ENCODE measurements at places on chromosomes 16 and 17. TPM values are rescaled to one million over a fixed set of nuclear protein-coding genes. Genes with fewer than 3 reads are reported as not detected.

DNA sequence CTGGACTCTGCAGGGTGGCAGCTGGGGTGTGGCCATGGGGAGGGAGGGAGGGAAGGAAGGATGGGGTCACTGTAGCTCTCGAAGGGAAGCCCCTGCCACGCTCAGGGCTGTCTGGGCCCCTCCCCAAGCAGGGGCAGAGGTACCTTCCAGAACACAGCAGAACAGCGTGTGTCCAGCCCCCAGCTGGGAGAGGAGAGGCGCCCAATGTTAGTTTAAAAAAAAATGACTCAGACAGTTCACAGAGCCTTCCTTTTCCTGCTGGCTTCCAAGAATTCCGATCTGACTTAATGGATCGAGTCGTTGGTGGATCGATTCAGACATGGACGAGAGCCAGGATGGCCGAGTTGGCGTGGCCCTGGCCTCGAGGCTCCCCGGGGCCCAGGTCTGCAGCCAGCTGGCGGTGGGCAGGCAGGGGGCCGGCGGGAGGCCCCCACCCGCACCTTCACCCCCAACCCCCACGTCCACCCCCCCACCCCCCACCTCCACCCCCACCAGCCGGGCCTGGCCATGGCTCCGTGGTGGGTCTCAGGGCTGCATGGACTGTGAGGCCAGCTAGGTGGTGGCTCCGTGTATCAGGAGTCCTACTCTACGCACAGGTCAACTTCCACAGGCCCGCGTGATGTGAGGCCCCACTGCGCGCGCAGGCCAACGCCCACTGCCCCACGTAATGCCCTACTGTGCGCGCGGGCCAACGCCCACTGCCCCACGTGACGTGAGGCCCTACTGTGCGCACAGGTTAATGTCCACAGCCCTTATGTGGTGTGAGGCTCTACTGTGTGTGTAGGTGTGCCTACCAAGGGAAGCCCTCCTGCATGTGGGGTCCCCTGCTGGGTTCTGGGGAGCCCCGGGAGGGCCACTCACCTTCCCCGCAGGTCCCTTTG lies 21.8 kb downstream of the CACNA1H start:
- H3K4me1 ChIP-seq = no peaks in the 10 kb centered on the region
- no peak overlapping the region for H3K4me3 ChIP-seq
- H3K27ac ChIP-seq = no peak overlapping the region
- DNase-seq = no peak

DNA sequence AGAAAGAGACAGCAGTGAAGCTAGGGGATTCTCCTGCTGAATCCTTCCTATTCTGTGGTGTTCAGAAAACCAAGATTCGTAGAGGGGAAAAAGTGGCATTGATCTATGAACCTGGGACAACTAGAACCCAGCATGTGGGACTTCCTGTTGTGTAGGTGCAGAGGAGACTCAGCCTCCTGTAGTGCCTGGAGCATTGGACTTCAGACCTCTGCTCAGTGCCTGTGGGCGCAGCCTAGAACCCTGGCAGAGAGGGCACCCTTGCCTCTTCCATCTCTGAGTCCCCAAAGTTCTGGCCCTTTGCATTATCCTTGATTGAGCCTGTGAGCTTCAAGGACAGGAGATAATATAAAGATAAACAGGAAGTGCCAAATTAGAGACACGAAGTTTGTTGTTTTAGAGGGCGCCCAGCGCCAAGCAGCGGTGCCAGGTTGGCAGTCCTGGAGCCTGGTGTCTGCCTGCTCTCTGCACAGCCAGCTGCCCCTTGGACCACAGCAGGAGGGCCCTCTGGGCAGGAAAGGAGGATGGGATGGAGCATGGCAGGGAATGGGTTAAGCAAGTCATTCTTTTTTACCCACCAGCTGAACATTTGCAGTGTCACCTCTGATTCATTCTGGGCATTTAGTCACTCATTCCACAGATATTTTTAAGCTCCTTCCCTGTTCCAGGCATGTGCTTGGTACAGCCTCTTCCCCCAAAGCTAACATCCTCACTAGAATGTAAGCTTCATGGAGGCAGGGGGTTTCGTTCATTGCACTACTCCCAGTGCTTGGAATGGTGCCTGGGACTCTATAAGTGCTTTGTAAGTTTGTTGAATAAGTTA lies 11.9 kb upstream of the SP6 start:
- H3K4me1 ChIP-seq = no peaks in the 10 kb centered on the region
- no peaks in the 10 kb centered on the region for H3K36me3 ChIP-seq
- no peak overlapping the region for H3K4me3 ChIP-seq
- no peak for DNase-seq
- H3K27ac ChIP-seq = no peak overlapping the region

DNA sequence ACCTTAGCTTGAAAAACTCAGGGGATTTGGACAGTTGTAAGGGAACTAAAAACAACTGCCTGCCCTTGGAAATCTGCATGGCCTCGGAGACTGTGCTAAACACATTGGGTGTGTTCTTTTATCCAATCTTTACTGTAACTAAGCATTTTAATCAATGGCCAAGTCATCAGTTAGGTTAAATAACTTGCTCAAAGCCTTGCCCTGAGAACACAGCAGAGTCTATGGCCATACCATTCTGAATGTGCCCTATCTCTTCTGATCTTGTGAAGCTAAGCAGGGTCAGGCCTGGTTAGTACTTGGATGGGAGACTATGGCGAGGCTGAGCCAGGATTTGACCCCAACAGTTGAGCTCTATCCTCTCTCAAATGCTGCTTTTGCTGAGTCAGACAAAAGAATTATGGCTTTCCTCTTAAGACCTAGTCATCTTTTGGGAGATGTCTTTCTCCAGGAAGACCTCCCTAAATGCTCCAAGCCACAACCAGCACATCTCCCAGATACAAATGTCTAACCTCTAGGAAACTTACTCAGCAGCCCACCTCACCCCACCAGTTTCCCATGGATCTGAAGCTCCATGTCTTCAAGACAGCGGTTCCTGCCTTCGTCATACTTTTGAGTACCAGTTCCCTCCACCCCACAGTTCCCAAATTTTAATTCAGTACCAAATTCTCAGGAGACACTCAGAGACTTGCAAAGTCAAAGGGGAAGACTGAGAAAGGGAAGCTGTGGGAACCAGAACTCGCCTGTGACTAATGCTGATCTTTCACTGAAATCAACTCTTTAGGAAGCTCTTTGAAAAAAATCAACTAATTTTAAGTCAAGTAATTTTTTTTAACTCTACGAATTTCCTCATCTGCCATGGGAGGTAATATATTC lies 336.1 kb downstream of the MAF start:
- no peaks in the 10 kb centered on the region for H3K4me1 ChIP-seq
- H3K27ac ChIP-seq = no peak overlapping the region
- H3K4me3 ChIP-seq = no peak overlapping the region
- DNase-seq = no peak

DNA sequence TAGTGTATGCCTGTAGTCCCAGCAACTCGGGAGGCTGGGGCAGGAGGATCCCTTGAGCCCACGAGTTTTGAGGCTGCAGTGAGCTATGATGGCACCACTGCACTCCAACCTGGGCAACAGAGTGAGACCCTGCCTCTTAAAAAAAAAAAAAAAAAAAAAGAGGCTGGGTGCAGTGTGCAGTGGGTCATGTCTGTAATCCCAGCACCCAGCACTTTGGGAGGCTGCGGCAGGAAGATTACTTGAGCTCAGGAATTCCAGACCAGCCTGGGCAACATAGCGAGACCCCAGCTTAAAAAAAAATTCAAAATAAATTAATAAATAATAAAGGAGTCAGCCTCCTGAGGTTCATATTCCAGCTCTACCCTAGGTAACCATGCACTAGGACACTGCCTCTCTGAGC lies 9.6 kb upstream of the CNOT1 start:
- no peaks in the 10 kb centered on the region for H3K27me3 ChIP-seq
- H3K36me3 ChIP-seq = no peaks in the 10 kb centered on the region
- no peak for DNase-seq
- no peak overlapping the region for H3K4me3 ChIP-seq

GRCh38 chr17:33509331-33509730 lies 216.2 kb upstream of the ASIC2 start:
- H3K4me3 ChIP-seq = no peak overlapping the region
- no peak overlapping the region for H3K27ac ChIP-seq
- DNase-seq = no peak
- H3K36me3 ChIP-seq = no peaks in the 10 kb centered on the region
- H3K4me1 ChIP-seq = no peaks in the 10 kb centered on the region

DNA sequence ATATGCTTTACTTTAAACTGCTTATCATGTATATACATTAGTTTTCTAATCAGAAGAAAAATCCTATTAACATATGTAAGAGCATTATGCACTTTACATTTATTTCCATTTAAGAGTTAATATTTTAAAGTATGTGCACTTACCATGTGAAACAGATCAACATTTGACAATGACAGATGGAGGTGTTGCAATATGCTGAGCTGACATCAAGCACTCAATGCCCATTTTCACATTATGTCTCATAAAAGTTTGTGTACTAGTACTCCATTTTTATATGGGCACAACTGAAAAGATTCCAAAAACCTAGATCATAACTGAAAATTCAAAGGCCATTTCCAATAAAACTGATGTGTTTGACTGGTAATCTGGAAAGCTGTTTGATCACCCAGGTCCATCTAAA lies 420.9 kb upstream of the SOX9 start:
- H3K36me3 ChIP-seq = no peaks in the 10 kb centered on the region
- H3K27me3 ChIP-seq = no peaks in the 10 kb centered on the region
- no peak overlapping the region for H3K27ac ChIP-seq
- H3K4me1 ChIP-seq = no peaks in the 10 kb centered on the region
- no peak overlapping the region for H3K4me3 ChIP-seq

GRCh38 chr16:19301931-19302330 lies 16.4 kb downstream of the CLEC19A start:
- DNase-seq = no peak
- no peak overlapping the region for H3K27ac ChIP-seq
- no peak overlapping the region for H3K4me3 ChIP-seq
- no peaks in the 10 kb centered on the region for H3K36me3 ChIP-seq

GRCh38 chr16:78473031-78473699 lies 373.7 kb downstream of the WWOX start:
- no peaks in the 10 kb centered on the region for H3K36me3 ChIP-seq
- no peaks in the 10 kb centered on the region for H3K4me1 ChIP-seq
- DNase-seq = no peak
- H3K27ac ChIP-seq = no peak overlapping the region

GRCh38 chr16:67245674-67246080 lies 1.6 kb downstream of the FHOD1 start:
- H3K27me3 ChIP-seq = no peaks in the 10 kb centered on the region
- DNase-seq = no peak

DNA sequence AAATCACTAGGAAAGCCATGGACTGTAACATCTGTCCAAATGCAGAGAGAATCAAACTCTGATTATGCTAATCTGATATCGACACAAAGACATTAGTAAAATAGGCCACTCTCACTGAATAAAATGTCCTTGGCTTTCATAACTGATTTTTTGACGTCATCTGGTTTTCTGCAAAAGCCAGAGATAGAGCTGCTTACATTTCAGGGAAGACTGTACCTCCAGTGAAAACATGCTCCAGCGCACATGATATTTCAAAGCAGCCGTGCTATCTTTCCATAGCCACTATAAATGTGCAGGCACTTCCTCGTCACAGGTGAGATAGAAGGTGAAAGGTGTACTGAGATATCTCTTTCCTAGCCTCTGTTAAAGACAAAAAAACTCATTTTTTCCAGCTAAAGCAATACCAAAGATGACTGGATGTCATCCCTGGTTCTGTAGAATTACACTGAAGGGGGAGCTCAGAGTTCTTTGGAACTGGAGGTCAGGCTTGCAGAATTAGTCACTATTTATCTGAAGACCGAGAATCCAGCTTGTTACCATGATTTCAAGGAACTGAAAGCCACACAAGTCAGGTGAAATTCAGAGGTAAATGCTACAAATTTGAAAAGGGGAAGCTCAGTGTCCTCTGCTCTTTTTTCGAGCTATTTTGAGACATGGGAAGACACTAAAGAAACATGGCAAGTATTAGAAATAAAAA lies 249.5 kb downstream of the CA10 start:
- H3K4me3 ChIP-seq = no peak overlapping the region
- peaks cover 3% of the 10 kb centered on the region for H3K27me3 ChIP-seq
- no peak for DNase-seq
- no peak overlapping the region for H3K27ac ChIP-seq

DNA sequence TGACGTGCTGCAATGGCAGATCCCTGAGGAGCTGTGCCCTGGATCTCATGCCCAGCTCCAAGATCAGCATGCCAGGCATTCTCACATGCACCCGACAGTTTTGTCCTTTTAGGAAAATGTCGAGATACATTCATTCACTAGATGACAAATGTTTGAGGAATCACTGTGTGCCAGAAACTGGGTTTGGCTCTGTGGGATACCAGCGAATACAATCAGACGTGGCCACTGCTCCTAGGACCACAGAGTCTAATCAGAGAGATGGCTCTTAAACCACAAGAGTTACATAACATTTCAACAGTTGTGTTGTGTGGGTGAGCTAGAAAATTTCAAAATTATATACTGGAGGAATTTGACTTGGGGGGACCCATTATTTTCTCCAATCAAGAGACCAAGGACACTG lies 579.7 kb downstream of the CDH13 start:
- H3K36me3 ChIP-seq = no peaks in the 10 kb centered on the region
- no peaks in the 10 kb centered on the region for H3K27me3 ChIP-seq
- H3K4me3 ChIP-seq = no peak overlapping the region
- H3K4me1 ChIP-seq = no peaks in the 10 kb centered on the region

DNA sequence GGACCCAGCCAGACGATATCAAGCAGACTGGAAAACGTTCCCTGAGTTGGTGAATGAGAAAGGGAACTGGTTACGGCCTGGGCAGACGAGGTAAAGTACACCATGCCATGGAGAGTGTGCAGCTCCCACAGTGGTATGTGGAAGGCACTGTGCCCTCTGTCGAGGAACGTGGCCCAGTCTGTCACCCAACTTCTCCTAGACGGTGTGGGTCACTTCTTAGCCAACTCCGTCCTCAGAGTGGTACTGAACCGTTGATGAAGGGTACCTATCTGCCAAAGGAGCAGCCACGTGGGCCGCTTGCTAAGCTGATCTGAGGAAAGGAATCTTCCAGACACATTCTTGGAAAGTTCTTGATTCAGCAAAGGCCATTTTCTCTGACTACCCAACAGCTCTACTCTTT lies 56.0 kb upstream of the AXIN2 start:
- H3K27ac ChIP-seq = no peak overlapping the region
- no peaks in the 10 kb centered on the region for H3K27me3 ChIP-seq
- no peak for DNase-seq

- peaks cover 28% of the 10 kb centered on the region for H3K4me1 ChIP-seq
- H3K27ac ChIP-seq = peak overlapping the region; percentile 98
- DNase-seq = peak; percentile 79
- H3K27me3 ChIP-seq = no peaks in the 10 kb centered on the region
These were observed 2.8 kb upstream of the UBTF start for GRCh38 chr17:44222112-44222869.

- no peak overlapping the region for H3K4me3 ChIP-seq
- no peak overlapping the region for H3K27ac ChIP-seq
- DNase-seq = no peak
- H3K36me3 ChIP-seq = no peaks in the 10 kb centered on the region
- no peaks in the 10 kb centered on the region for H3K27me3 ChIP-seq
These were observed 22.7 kb upstream of the TNFRSF13B start for GRCh38 chr17:16994631-16995030.

The KRT35 gene
- total RNA-seq = not detected

The ITGA2B gene
- 0.08 TPM for total RNA-seq

The PRSS8 gene
- not detected for total RNA-seq

The MAF gene
- total RNA-seq = 39.4 TPM

The NUDT7 gene
- total RNA-seq = 8.3 TPM

The EME1 gene
- total RNA-seq = 0.32 TPM

The DHRS7C gene
- total RNA-seq = 34.3 TPM

The SLC5A10 gene
- total RNA-seq = not detected

The GEMIN4 gene
- 15.5 TPM for total RNA-seq

The PPL gene
- total RNA-seq = 3.2 TPM

The WNT3 gene
- 0.36 TPM for total RNA-seq
